ENCODE measurements at places on chromosomes 5 and 9. TPM values are rescaled to one million over a fixed set of nuclear protein-coding genes. Genes with fewer than 3 reads are reported as not detected.

Gene PCDHA13
- not detected for polyA plus RNA-seq

Gene CDC20B
- 0.40 TPM for polyA plus RNA-seq

Gene CER1
- 0.50 TPM for polyA plus RNA-seq

Gene DDX4
- not detected for polyA plus RNA-seq

Gene C5orf58
- 0.30 TPM for polyA plus RNA-seq

Gene FOXI1
- polyA plus RNA-seq, result 5.2 TPM

Gene ACSL6
- 2.1 TPM for polyA plus RNA-seq

Gene KCNT1
- 0.24 TPM for polyA plus RNA-seq

Gene PCDHGA2
- polyA plus RNA-seq, result 6.0 TPM

- DNase-seq, result no peak
These were observed 138.0 kb downstream of the DCP2 start for GRCh38 chr5:113114559-113114958.

- peak; percentile 33 for DNase-seq
These were observed 302.1 kb downstream of the CSNK1G3 start for GRCh38 chr5:123813937-123814624.

DNA sequence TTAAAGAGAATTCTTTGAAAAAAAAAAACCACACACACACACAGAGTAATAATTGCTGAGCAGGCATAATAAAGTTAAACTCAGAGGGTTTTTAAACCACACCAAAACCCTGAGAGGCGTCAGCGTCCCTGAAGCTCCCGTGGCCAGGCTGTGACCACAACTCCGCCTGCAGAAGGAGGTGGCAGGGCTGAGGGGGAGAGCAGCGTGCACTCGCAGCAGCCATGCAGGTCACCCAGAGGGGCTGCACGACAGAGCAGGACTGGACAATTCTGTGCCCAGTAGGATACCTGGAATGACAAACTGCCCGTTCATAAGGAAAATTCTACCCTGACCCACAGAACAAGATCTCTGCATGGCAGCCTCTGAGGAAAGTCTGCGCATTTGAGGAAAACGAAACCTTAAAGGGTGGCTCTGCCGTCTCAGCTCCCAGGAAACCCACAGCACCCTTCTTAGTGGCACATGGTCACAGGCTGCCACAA, 44.0 kb downstream of the ROR2 start:
- DNase-seq, result no peak

- DNase-seq, result no peak
These were observed 51.5 kb downstream of the MRPS30 start for GRCh38 chr5:44860267-44860666.

GRCh38 chr9:133759946-133760345, 21.8 kb upstream of the SARDH start:
- DNase-seq, result no peak

DNA sequence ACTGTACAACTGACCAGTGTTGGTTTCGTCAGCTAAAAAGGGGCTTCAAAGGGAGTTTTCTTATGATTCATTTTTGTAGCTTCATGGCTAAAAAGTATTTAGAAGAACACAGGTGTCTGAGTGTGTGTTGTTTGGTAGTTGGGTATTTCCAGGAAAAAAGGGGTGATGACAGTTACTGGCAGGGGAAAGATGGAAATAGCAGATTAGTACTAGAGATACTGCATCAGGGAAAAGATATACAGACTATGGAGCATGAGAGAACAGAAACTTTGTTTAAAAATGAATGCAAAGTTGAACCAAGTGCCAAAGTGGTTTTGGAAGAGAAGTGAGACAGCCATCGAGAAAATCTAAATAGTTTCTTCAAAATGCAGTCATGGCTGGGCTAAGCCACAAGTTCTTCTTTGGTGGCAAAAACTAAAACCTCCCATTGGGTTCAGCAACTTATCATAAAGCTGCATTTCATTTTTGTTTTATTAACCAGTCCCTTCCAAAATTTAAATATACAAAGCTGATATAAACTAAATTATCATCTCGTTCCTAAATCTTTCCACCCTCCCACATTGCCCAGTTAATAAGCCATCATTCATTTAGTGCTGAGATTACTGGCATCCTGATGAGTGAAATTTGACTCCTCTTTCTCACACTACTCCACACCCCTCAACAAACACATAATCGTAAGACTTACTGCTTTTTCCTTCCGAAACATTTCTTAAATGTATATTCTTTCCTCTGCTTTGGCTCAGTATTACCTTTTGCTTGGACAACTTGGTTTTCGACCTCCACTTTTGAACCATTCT, 33.5 kb downstream of the ELL2 start:
- DNase-seq, result no peak

DNA sequence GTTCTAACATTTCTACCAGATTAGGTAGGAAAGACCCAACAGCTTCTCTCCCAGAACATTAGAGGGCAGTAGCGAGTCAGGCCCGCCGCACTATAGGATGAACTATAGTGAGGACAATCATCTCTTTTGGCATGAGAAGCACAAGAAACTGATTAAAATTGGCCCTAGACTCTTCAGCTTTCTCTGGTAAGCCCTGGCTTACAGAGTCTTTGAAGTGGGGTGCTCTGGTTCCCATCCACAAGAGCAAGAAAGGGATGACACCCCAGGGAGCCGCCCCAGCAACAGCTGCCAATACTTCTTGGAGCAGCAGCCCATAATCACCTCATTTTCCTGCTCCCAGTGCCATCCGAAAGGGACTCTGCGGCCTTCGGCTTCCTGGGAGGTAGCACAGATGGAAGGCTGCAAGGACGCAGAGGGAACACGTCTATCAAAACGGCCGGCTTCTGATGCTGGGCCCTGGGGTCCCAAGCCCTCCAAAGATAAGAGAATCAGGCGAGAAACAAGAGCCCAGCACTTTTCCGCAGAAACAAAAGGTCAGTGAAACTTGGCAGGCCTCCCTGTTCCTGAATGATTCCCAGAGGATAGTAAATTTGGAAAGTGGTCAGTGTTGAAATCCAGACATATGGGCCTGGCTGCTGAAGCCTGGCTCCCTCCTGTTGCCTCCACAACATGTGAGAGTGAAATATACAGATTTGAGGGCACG, 69.3 kb downstream of the HSD17B3 start:
- DNase-seq, result no peak

GRCh38 chr5:43040287-43041098, at the start of gene ANXA2R:
Gene ANXA2R (minus strand): TSS chr5:43040319. CDS start chr5:43040046, 273 bp downstream.
- DNase-seq, result no peak

DNA sequence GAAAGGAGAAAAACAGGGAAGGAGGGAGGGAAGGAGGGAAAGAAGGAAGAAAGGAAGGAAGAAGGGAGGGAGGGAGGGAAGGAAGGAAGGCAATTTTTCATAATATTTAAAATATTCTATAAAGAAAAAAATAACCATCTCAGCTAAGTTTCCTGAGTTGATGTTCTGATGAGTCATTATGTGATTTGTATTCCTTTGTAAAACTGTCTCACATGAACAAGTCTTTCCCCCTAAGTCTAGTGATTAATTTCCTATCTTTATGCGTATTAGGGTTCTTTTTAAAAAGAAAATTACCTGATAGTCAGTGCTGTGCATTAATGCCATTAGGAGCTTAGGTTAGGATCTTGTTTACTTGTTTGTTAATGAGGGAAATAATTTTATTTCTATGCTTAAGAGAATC, 94.1 kb downstream of the RASEF start:
- no peak for DNase-seq

- DNase-seq, result no peak
These were observed 5.6 kb downstream of the AMBP start for GRCh38 chr9:114072184-114073140.

GRCh38 chr9:114143234-114143633, 12.1 kb upstream of the COL27A1 start:
- DNase-seq, result no peak
